Stimulated activated CD8-positive, alpha-beta memory T cell treated with anti-CD3 and anti-CD28 coated beads, Interleukin-4, amount 100 ng/mL, for 1 hour (primary cell): ENCODE measurements at places on chromosomes 12 and 14.

- no peak for DNase-seq
These were observed 418 bp upstream of the MYG1 start for GRCh38 chr12:53299101-53299453.

- no peak for DNase-seq
These were observed 6.4 kb downstream of the SLC15A4 start for GRCh38 chr12:128817111-128818015.

DNA sequence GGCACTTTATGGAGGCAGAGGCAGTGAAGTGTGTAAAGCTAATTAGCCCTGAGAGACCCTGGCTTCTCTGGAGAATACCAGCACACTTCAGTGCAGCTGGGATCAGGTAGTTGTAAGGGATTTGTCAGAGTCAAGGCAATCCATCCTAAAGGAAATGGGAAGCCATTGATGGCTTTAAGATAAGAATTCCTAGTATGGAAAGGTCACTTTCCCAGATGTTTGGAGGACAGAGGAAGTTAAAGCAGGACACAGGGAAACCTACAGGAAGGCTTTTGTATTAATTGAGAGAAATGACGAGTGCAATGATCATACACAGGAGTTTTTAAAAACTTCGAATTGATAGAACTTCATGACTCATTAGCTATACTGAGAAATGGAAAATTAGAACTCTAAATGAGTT is 254.4 kb downstream of the SLC16A7 start:
- no peak for DNase-seq

- no peak for DNase-seq
These were observed 1.4 kb downstream of the CHPT1 start for GRCh38 chr12:101698800-101699347.

- no peak for DNase-seq
These were observed 64.5 kb downstream of the ANKRD9 start for GRCh38 chr14:102445066-102445465.
